ENCODE measurements at places on chromosomes 6 and 20.

DNA sequence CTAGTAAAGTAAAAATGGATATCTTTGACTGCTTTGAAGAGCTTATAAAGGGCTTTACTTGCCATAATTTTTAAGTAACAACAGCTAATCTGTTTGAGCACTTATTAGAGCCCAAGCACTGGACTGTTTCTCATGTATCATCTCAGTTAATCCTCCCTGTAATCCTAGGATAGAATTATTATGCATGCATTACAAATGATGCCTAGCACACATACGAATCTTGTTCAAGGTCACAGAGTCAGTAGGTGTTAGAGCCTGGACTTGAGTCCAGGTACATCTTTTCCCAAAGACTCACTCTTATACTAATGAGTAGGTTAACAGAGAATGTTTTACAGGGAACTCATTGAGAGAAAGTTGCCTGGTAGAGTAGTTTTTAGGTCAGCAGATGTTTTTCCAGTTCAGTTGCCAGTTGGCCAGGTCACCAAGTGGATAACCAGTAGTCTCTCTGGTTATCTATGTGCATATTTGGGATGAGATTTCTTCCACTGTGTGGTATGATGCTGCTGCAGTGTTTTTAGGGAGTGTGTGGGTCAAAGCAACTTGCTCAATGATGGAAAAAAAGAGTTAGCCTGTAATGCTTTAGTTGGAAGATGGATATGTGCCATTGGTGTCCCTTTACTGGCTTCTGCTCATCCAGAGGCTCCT lies 32.3 kb upstream of the LAMA4 start:
- DNase-seq: no peak
- no peaks in the 10 kb centered on the region for H3K36me3 ChIP-seq
- no peak overlapping the region for H3K4me3 ChIP-seq
- no peaks in the 10 kb centered on the region for H3K27me3 ChIP-seq
- H3K27ac ChIP-seq: no peak overlapping the region

DNA sequence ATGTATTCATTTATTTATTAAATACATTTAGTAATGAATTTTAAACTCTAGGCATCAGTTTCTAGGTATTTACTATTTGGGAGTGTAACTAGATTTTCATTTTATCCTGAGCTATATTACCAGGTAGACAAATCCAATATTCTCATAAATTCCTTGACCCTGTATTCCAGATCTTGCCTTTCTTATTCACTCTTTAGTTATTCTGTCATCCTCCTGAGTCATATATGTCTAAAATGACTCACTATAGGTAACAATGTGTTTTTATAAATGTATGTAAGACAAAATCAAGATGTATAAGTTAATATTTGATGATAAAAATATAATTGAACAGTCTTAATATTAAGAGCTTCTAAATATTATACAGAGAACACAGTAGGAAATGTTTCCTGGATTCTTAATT lies 642.1 kb upstream of the NRSN1 start:
- no peak overlapping the region for H3K4me3 ChIP-seq
- H3K4me1 ChIP-seq: no peaks in the 10 kb centered on the region
- H3K36me3 ChIP-seq: no peaks in the 10 kb centered on the region
- no peak for DNase-seq
- no peaks in the 10 kb centered on the region for H3K27me3 ChIP-seq
- no peak overlapping the region for H3K27ac ChIP-seq

DNA sequence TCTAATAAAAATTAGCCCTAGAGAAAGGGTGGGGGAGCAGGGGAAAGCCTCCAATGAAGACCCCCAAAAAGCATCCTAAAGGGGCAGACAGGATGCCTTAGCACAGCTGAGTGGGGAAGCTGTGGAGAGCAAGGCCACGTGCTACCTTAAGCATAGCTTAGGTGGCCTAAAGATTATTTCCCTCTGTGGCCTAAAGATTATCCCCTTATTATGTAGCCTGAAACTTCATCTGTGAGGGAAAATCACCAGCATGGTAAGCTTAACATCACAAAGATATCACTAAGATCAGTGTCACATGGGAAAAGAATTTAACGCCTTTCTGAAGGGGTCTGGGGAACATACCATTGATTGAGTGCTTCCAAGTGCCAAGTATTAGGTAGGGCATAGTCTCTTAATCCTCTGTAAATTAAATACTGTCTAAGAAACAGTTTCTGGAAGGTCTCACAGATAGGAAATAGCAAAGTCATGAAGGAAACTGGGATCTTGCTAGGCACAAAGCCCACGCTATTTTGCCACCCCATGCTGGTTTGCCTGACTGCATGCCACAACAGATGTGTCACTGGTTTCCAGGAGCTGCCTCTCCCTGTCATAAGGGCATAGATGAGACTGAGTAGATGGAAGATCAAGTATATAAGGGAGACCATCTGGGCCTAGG lies 170.0 kb downstream of the HACE1 start:
- H3K27me3 ChIP-seq: no peaks in the 10 kb centered on the region
- H3K27ac ChIP-seq: no peak overlapping the region
- H3K4me1 ChIP-seq: peaks cover 11% of the 10 kb centered on the region

- H3K27me3 ChIP-seq: peaks cover 33% of the 10 kb centered on the region
- peak; percentile 43 for DNase-seq
- no peak overlapping the region for H3K4me3 ChIP-seq
- H3K27ac ChIP-seq: no peak overlapping the region
These were observed 3.3 kb upstream of the TBX18 start for GRCh38 chr6:84767526-84768201.

DNA sequence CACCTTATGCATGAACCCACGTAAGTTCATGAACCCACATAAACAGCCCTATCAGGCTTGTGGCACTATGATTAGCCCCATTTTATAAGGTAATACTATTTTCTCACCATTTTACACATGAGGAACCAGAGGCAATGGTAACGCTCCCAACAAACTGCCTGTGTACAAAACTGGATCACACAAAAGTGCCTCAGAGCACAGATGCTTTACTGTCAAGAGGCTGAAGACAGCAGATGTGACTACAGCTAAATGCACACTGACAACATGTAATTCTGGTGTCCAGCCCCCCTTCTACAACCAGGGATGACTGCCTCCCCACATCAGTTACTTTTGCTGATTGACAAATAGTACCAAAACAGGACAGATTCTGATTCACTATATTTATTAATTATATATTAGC lies 69.6 kb downstream of the GMDS start:
- no peaks in the 10 kb centered on the region for H3K4me1 ChIP-seq
- no peaks in the 10 kb centered on the region for H3K36me3 ChIP-seq
- no peak overlapping the region for H3K27ac ChIP-seq
- no peaks in the 10 kb centered on the region for H3K27me3 ChIP-seq
- no peak overlapping the region for H3K4me3 ChIP-seq
- no peak for DNase-seq

DNA sequence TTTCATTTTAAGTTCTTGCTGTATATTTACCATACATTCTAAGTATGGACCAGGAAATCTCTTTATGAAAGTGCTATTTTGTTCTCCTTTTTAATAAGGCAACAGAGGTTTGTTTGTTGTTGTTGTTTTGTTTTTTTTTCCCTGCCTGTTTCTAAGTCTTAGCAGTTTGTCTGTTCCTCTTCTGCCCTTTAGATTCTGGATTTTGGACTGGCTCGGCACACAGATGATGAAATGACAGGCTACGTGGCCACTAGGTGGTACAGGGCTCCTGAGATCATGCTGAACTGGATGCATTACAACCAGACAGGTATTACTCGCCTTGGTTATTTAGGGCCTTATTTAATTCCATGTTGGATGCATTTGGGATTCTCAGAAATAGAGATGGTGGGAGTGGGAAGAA lies 48.0 kb downstream of the MAPK14 start:
- no peak overlapping the region for H3K4me3 ChIP-seq
- no peak for DNase-seq
- no peaks in the 10 kb centered on the region for H3K27me3 ChIP-seq
- no peaks in the 10 kb centered on the region for H3K4me1 ChIP-seq

DNA sequence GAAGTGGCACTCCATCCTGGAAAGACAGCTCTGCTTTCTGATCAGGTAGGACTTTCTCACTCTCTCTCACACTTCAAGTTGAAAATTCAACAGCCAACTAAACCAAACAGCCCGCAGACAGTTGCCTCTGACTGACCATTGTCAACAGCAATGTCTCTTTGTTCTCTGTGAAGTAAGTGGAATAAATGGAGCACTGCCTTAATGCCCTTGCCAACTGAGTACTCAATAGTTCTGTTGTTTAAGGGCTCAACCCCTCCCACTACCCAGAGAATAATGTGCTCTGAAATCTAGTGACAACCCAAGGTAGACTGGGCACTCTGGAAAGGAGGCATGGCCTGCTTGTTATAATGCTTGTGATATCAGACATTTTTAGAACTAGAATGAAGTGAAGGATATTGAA lies 16.8 kb upstream of the BCLAF1 start:
- no peak overlapping the region for H3K4me3 ChIP-seq
- DNase-seq: no peak
- no peak overlapping the region for H3K27ac ChIP-seq
- H3K27me3 ChIP-seq: no peaks in the 10 kb centered on the region
- H3K36me3 ChIP-seq: no peaks in the 10 kb centered on the region

DNA sequence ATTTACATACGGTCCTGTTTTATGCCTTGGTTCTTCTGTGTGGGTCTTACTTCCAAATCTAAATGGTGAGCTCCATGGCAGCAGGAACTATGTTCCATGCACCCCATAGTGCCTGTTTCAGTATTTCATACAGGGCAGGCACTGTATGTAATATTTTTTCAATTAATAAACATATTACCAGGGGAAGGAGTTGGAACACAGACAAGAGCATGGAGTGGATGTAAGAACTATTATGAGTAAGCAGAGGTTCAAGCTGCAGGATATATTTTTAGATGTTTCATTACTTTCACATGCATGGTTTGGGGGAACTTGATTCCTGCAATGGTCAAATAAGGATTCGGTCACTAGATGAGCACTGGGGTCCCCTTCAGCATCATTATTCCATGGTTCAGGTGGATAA lies 108.3 kb downstream of the KIF13A start:
- H3K27me3 ChIP-seq: no peaks in the 10 kb centered on the region
- H3K27ac ChIP-seq: no peak overlapping the region
- DNase-seq: no peak
- peaks cover 5% of the 10 kb centered on the region for H3K4me1 ChIP-seq
- no peak overlapping the region for H3K4me3 ChIP-seq
- no peaks in the 10 kb centered on the region for H3K36me3 ChIP-seq

GRCh38 chr6:33761922-33762629 lies 15.4 kb upstream of the IP6K3 start:
- peaks cover 10% of the 10 kb centered on the region for H3K4me1 ChIP-seq
- no peak for DNase-seq
- H3K36me3 ChIP-seq: no peaks in the 10 kb centered on the region

DNA sequence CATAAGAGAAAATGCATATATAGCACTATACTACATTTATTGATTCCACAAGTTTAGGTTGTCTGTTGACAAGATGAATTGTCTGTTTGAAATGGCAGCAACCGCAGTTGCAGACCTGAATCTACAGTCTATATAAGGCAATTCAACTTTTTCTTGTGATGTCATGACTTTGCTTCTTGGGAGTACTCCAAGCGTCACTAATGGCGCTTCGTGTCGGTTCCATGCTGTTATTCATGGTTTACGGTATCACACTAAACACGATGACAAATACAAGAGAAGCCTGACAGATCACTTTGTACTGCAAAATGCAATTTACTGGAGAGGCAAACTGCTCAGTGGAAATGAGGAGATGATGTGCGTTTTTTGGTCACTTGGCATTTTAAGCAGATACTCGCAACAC lies 280.3 kb upstream of the TCF21 start:
- H3K36me3 ChIP-seq: no peaks in the 10 kb centered on the region
- H3K4me1 ChIP-seq: no peaks in the 10 kb centered on the region
- H3K27me3 ChIP-seq: no peaks in the 10 kb centered on the region
- no peak for DNase-seq

- H3K4me1 ChIP-seq: peaks cover 14% of the 10 kb centered on the region
- H3K27ac ChIP-seq: no peak overlapping the region
- no peak for DNase-seq
- no peaks in the 10 kb centered on the region for H3K27me3 ChIP-seq
- H3K36me3 ChIP-seq: no peaks in the 10 kb centered on the region
- no peak overlapping the region for H3K4me3 ChIP-seq
These were observed 93.5 kb downstream of the B3GAT2 start for GRCh38 chr6:70863343-70863742.

- H3K4me3 ChIP-seq: peak overlapping the region; percentile 81
- H3K36me3 ChIP-seq: no peaks in the 10 kb centered on the region
- peaks cover 14% of the 10 kb centered on the region for H3K4me1 ChIP-seq
- H3K27ac ChIP-seq: peak overlapping the region; percentile 69
- no peaks in the 10 kb centered on the region for H3K27me3 ChIP-seq
These were observed 108.4 kb upstream of the PRSS16 start for GRCh38 chr6:27138837-27139755.

DNA sequence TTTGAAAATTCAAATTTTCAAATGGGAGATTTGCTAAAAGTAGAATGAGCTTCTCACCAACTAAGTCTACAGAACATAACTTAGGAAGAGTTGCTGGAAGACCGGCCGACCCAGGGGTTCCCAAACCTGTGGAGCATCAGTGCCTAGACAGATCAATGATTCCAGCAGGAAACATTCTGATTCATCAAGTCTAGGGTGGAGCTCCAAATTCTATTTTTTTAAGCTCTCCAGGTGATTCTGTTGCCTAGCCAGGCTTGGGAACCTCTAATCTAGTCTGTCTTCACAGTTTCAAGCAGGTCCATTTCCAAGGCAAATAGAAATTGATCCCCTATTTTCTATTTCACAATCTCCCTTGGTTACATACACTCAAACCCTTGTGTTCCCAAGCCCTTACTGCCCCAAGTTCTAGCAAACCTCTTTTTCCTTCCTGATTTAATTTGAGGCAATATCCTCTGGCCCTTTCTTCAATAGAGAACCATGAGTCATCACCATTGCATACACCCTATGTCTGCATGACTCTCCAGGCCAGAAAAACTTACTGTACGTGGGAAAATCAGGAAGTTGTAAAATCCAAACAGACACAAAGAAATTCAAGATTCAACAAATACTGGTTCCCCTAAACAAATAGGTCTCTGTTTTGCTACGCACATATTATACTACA lies 8.9 kb downstream of the ATXN1 start:
- no peaks in the 10 kb centered on the region for H3K36me3 ChIP-seq
- H3K27ac ChIP-seq: no peak overlapping the region
- H3K4me3 ChIP-seq: no peak overlapping the region
- DNase-seq: no peak
- peaks cover 2% of the 10 kb centered on the region for H3K4me1 ChIP-seq

GRCh38 chr6:133254552-133255228 lies 13.5 kb downstream of the EYA4 start:
- DNase-seq: no peak
- no peaks in the 10 kb centered on the region for H3K36me3 ChIP-seq
- H3K4me1 ChIP-seq: no peaks in the 10 kb centered on the region
- no peak overlapping the region for H3K4me3 ChIP-seq
- H3K27me3 ChIP-seq: no peaks in the 10 kb centered on the region
- H3K27ac ChIP-seq: no peak overlapping the region

- no peak overlapping the region for H3K27ac ChIP-seq
- H3K27me3 ChIP-seq: no peaks in the 10 kb centered on the region
- no peaks in the 10 kb centered on the region for H3K36me3 ChIP-seq
- DNase-seq: no peak
These were observed 74.3 kb downstream of the RPS12 start for GRCh38 chr6:132888701-132889100.
